ENCODE measurements at places on chromosomes 12 and 14.

GRCh38 chr14:99708449-99708848, 24.4 kb downstream of the CYP46A1 start:
- no peak for DNase-seq

- no peak for DNase-seq
Measured at GRCh38 chr14:52960627-52961026, 9.8 kb upstream of the FERMT2 start.

DNA sequence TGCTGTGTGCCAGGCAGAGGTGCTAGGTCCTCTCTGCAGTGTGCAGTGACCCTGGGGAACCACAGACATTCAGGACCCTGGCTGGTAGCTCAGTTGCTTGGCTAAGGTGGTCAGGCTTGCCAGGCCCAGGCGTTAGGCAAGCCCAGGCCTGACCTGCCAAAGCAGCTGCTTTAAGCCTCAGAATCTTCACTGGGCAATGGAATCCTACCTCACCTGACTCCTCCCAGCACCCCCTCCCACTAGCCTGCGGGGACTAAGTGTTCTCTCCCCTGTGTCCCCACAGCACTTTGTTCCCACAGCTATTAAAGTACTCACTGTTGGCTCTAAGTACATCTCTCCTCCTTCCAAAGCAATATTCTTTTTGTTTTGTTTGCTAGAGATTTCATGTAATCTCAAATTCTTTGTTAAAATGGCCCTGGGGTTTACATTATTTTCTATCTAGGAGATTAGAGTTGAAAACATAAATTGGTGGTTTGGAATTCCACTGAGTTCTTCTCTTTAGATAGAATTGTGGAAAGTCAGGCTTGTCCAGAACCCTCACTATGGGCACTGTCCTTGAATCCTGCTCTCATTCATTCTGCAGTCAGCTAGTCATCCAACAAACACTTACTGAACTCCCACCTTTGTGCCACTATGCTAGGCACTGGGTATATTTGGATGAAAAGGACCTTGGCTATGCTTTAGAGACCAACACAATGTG, 44.4 kb downstream of the DGLUCY start:
- no peak for DNase-seq

GRCh38 chr12:56683-57346, 9.8 kb upstream of the IQSEC3 start:
- no peak for DNase-seq

Measured in T-helper 1 cell (primary cell).